ENCODE measurements at places on chromosomes 5 and 9.

- DNase-seq, result no peak
Observed at GRCh38 chr5:38121420-38121819, 136.9 kb upstream of the EGFLAM start.

- DNase-seq, result no peak
Observed at GRCh38 chr5:66472010-66472409, 124.2 kb upstream of the MAST4 start.

GRCh38 chr5:67257500-67257899 is 60.9 kb upstream of the CD180 start:
- DNase-seq, result no peak

GRCh38 chr5:126875303-126875785 is 98.4 kb downstream of the LMNB1 start:
- DNase-seq, result no peak

- DNase-seq, result peak; percentile 19
Observed at GRCh38 chr9:104993291-104993963, 65.5 kb upstream of the ABCA1 start.

- no peak for DNase-seq
Observed at GRCh38 chr5:122183098-122183787, 53.9 kb downstream of the ZNF474 start.

DNA sequence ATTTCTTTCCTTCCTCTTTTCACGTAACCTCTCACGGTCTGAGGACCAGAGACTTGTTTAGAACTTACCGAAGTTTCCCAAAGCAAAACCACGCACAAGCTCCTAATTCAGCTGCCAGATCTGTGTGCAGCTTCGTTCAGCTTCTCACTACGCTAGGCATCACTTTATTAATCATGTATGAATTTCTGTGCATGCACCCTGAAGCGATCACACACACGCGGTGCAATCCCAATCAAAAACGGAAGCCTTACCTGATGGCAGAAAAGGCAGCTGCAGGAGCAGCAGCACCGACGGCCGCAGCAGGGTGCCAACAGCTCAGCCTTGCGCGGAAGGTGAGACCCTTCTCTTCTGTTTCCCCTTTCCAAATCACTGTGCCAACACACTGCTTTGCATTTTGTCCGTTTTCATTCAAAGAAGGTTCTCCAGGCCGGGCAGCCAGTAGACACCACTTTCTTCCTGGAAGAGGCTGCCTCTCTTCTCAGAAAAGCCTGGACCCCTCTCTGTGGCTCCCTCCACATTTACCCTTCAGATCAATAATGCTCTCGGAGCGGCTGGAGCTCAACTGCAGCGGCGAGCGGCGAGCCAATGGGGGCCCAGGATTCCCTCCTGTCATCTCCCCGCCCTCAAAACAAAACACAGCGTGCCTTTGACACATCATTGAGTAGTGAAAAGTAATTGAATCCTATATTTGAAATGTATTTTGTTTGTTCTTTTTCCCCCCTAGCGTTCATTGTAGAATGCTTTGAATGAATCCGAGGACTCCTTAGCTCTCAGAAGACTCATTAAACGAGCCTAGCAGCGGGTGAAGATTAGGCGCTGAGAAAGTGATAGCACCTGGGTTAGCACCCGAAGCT is at the start of gene CDH12:
Gene CDH12, minus strand, starts transcription at position 538 of the 854 bp plus-strand sequence.
- peak; percentile 42 for DNase-seq

GRCh38 chr9:132795511-132796303 is 82.4 kb downstream of the AK8 start:
- DNase-seq, result no peak

Data from progenitor cell of endocrine pancreas (in vitro differentiated cells).